NCI-H2171 treated with DMSO at 0.1 percent for 48 hours (cell line): ENCODE measurements at places on chromosomes 1 and 21.

DNA sequence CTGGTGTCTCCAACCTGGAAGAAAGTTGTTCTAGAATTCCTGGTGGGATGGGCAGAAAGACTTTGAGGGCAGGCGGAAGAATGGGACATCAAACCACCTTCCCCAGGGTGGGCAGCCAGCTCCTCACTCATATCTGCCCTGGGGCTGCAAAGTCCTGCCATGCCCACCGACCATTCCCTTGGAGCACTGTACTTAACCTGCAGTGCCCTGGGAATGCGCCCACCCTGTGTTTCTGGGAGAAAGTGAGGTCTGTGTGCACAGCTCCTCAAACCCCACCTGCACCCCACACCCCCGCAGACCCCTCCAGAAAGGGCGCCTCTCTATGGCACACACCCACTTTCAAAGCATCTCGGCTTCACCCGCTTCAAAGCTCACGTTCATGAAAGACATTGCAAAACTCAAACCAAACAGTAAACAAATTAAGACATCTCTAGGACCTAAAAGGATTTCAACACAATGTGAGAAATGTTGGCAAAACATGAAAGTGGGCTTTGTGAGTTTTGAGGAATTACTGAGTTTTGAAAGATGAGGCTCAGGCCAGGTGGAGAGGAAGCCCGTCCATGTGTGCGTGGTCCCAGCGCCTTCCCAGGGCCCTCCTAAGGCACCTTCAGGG is 25.1 kb downstream of the KRTAP10-1 start:
- DNase-seq = no peak

- DNase-seq = no peak
Observed at GRCh38 chr1:228475812-228476211, 11.4 kb upstream of the RNF187 start.

DNA sequence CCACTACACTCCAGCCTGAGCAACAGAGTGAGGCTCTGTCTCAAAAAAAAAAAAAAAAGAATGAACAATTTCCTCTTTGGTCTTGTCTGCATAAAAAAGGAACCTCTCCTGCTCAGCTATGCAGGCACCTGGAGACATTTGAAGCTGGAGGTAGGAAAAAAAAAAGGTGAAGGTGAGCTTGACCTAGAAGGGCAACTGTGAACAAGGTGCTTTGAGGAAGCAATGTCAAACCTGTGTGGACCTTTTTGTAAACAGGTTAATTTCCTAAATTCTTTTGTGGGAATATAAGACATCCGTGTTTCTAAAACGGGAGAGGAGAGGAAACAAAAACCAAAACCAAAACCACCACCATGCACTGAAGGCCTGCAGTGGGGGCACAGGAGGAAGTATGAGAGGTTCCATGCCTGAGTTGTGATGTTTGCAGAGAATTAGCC is 77.5 kb downstream of the SLC45A1 start:
- DNase-seq = no peak

DNA sequence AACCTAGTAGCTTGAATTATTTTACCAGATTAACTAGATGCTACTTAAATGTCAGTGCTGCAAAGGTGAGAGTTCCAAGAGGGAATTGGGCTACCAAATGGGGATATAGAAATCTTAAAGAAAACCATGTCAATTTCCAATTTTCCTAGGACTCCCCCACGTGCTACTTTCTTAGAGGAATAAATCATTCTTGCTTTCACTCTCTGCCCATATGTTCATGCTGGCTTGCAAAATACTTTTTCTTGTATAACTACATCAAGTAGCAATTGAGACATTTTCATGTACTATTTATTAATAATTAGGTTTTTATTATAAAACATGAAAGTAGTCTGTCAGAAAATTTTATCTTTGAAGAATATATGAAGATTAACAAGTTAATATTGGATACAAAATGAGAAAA is 11.8 kb downstream of the KCNK2 start:
- DNase-seq = no peak

DNA sequence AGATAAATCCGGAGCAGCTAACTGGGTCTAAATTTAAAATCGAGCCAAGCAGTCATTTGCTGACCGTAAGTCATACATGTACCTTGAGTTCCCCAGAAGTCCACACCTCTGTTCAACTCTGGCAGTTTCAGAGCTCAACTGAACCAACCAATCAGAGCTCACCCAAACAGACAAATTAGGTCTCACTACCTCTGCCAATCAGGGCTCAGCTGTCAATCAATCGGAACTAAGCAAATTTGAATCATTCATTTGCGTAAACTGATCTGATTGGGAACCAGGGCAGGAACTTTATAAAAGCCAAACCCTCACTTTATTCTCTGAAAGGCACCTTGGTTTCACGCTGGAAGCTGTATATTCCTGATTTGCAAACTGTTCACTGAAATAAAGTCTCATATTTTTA is 11.2 kb upstream of the ACBD6 start:
- DNase-seq = no peak

GRCh38 chr1:15507278-15507677 is 16.7 kb downstream of the CASP9 start:
- no peak for DNase-seq

DNA sequence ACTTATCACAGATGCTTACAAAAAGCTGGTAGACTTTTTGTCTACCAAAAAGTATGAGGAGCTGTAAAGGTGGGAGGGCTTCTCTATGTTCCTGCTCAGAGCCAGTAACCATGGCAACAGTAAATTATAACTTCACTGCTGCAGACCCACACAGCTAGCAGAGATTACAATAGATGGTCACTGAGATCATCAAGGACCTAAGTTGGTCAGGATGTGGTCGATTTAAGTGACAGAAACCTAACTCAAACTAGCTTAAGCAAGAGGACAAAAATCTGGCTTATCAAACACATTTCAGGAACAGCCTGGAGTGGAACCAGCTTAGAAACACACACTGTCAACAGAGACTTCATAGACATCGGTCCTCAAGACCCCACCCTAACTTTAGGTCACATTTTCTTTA is 113.4 kb upstream of the ATP1A1 start:
- DNase-seq = no peak

DNA sequence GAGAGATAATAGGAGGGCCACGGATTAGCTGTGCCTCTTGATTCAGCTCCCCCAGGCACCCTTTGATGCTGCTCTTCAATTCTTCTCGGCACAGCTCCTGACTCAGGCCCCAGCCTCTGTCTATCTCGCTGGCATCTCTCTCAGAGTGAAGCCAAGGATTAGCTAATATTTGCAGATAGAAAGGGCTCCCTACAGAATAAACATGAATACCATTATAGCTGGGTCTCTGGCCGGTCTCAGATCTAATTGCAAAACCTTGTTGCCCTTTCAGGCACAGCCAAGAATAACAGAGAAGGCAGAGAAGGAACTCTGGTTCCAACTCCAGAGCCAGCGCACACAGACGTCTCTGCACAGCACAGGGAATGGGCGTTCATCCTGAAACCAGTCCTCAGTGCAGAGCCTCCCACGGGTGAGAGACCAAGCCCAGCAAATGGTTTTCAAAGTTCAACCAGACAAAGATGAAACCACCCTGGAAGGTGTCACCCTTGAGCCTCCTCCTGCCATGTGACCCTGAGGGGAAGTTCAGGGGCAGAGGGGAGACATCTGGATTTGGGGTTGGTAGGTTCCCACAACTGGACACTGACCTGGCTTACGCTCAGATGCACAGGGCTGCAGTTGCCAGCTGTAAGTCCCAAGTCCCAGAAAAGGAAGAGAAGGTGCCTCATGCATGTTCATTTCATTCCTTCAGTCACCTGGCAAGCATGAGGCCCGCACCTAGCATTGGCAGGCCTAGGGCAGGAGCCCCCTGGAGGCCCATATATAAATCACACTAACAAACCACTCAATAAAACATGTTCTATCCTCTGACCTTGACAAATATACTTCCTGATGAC is 394.0 kb downstream of the NPHP4 start:
- no peak for DNase-seq

GRCh38 chr21:35223480-35224156 is 174.5 kb upstream of the RUNX1 start:
- DNase-seq = no peak

DNA sequence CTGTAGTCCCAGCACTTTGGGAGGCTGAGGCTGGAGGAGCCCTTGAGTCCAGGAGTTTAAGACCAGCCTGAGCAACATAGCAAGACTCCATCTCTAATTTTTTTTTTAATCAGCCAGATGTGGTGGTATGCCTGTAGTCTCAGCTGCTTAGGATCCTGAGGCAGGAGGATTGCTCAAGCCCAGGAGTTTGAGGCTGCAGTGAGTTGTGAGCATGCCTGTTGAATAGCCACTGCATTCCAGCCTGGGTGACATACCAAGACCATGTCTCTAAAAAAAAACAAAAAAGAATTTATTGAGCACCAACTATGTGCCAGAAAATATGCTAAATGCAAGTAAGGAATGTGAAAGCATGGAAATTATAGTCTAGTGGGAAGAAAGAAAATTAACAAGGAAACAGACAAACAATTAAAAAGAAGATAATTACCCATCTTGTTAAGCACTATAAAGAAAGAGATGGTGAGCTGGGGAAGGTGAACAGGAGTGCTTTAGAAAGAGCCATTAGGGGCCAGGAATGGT is 104.0 kb upstream of the ZNF678 start:
- DNase-seq = no peak

GRCh38 chr1:220637759-220638158 is 52.4 kb upstream of the C1orf115 start:
- DNase-seq = no peak

DNA sequence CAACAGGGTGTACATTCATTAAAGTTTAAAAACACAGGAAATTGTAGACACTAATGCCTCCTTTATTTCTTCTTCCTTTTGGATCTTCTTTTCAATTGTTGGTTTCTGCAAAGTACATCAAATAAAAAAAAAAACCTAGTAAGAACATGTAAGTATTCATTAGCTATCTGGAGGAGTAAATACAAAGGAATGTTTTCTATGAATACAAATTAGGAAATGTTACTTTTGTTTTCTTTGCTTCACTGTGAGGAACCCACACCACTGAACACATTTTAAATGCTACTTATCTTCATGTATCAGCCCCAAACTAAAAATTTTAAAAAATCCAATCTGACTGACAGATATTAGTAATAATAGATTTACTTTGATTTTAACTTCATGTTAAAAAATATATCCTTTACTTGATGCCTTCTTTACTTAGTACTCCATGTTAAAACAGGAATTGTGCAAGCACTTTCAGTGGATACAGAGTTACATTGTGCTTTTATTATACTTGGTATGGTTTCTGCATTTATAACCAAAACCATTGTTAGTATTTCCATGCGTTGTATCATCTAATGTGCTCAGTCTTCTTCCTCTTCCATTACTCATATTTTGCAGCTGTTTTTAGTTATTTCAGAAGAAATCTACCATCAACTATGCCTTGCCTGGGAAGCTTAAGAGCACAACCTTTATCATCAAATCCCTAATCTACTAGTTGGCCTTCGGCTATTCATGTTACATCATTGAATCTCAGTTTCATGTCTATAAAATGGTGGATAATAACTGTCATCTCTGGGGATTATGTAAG is 236.9 kb upstream of the DPYD start:
- DNase-seq = no peak

DNA sequence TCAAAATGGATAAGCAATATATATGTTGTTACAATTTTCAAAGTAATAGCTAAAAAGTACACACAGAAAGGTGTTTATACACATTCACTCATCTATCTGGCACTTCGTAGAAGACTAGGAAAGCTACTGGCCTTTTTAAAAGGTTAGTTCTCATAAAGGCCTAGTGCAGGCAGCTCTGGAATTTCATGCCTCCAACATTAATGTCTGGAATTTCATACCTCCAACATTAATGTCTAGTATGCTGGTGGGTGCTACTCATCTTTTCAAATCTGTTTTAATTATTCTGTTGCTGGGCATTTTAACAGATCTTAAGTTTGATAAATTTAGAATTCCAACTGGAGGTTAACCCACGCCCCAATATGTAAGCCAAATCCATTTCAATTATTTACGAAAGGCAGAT is 124.2 kb downstream of the AKT3 start:
- DNase-seq = no peak

GRCh38 chr1:3049905-3050304 is 19.1 kb upstream of the PRDM16 start:
- no peak for DNase-seq

DNA sequence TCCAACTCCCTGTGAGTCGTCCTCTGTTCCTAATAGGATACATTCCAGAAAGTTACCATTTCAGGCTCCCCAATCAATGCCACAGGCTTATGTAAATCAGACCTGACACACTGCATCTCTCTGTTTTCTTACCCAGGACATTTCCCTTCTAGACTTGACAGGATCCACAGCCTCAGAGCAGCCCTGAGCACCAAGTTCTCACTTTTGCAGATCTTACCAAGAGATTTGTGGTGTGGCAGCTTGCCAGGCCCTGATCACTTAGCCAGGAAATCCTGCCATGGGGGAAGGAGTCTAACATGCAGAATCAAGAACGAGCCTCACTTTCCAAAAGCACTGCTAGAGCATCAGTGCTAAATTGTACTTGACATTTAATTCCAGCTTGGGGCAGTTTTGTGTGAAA is 202.9 kb downstream of the TBX15 start:
- peak; percentile 26 for DNase-seq

GRCh38 chr21:37206496-37206895 is 60.6 kb downstream of the VPS26C start:
- DNase-seq = no peak

GRCh38 chr1:202154766-202155477 is 5.5 kb downstream of the PTPN7 start:
- DNase-seq = peak; percentile 14

GRCh38 chr1:204377800-204378668 is 18.3 kb upstream of the PLEKHA6 start:
- DNase-seq = peak; percentile 52

- DNase-seq = no peak
Observed at GRCh38 chr1:89608319-89608983, 24.5 kb upstream of the LRRC8C start.

DNA sequence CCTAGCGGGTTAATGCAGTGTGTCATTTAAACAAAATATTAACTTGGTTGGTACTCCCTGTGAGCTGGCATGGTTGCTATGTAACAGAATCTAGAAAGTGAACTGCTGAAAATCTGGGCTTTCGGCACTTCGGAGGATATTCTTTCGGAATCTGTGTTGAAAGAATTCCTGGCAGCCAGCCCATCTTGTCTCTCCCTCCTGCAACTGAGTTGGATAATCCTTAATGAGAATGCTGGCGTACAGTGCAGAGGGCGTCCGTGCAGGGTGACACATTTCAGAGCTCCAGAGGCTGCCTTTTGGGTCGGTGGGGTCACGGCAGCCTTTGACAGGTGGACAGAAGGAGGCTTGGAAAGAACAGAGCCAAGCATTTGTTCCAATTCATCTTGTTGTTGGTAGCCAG is 3.7 kb downstream of the KAZN start:
- peak; percentile 34 for DNase-seq

- no peak for DNase-seq
Observed at GRCh38 chr1:158972841-158973240, 36.9 kb upstream of the IFI16 start.

- no peak for DNase-seq
Observed at GRCh38 chr1:68322837-68323687, 90.7 kb upstream of the WLS start.

DNA sequence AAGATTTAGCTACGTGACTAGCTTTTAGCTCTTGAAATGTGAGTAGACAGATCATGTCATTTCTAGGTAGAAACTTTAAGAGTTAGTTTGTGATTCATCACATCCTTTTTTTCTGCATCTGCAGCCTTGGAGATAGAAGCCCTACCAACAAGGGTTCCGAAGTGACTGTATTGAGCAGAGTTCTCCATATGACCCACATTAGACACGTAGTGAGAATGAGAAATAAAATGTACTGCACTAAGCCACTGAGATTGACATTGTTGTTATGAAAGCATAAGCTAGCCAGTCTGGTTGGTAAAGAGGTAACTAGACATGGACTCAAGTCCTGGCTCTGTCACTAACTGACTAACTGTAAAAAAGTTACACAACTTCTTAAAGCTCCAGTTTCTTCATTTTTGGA is 296.1 kb downstream of the PDE4B start:
- no peak for DNase-seq

GRCh38 chr1:49240709-49241221 is 464.1 kb upstream of the BEND5 start:
- peak; percentile 9 for DNase-seq
